NCI-H524 (cell line): ENCODE measurements at places on chromosomes 2 and 18.

DNA sequence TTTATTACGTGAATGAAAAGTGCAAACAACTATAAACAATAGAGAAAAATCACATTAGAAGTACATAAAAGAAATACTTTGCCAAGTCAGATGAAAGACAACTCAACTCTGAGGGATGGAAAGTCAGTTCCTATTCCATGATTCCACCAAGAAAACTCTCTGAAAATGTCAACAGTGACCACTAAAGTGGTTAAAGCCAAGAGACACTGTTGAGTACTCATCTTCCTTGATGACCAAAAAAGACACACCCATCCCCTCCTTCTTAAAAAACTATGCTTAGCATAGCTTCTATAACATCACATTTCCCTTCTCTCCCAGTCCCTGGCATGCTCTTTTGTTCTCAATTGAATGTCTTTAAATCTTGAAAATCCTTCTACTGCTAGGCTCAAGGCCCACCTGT lies 160.0 kb downstream of the TCF4 start:
- DNase-seq, result no peak

DNA sequence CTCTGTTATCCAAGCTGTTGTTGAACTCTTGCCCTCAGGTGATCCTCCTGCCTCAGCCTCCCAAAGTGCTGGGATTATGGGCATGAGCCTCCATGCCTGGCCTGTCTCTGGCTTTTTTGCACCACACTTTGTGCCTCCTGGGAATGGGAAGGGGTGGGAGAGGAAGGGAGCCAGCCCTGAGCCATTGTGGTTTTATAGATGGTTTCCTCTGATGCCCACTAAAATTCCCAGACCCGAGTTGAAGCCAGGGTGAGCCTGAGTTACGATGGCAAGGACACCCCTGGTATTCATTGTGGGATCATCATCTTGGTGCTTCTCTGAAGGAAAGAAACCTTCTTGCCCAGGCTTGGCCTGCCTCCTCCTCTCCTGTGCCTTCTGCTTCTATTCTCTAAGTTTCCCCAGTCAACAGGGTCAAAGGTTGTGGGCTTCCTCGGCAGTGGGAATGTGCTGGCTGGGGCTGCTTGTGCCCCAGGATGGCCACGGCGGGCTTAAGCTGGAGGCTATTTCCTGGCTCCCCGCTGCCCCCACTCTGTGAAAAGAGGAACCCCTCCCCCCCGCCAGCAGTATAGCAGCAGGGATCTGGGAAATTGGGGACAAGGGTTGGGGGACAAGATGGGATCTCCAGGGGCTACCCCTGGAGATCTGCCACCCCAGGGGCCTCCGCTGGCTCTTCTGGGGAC lies 106.2 kb downstream of the STPG4 start:
- DNase-seq, result no peak

DNA sequence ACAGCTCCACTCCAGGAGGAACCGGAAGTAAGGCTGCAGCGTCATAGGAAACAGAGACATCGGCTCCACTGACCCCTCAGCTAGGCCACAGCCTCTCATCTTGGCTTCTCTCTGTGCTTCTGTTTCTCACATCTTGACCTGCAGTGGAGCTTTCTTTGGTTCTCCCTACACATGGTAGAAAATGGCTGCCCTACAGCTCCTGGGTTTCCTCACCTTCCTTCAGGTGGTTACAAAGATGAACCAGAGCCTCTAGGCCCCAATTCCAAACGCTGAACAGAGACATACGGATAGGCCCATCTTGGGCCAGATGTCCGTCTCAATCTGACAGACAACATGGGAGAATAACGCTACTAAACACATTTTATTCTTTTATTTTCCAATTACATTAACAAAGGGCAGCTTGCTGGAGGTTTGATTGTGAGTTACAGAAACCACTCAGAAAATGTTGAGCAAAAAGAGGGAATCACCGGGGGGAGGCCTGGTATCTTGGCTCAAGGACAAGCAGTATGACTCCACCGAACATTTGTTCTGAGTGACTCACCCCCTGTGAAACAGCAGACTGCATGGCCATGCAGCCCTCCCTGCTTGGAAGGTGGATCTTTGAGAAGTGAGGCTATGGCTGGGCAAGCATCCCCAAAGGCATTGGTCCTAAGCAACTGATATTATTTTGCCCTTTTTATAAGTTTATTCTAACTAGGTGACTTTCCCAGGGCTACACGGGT lies 303.5 kb downstream of the CDCA7 start:
- no peak for DNase-seq

DNA sequence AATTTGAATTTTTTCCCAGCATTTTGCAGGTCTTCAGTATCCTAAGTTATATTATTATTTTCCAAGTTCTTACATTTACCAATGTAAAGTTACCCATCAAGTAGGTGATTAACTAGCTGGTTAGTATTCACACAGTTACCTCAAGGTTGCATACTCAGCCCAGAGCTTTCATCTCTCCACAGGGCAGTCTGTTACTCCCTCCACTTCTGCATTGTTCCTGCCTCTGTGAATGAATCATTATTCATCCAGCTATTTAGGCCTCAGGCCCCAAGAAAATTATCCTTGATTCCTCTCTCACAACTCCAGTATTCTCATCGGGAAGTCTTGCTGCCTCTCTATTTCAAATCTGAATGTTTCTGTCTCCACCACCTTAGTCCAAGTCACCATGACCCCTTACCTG lies 92.2 kb downstream of the SMC6 start:
- DNase-seq, result no peak

GRCh38 chr2:138059487-138060300 lies 95.4 kb downstream of the HNMT start:
- no peak for DNase-seq

DNA sequence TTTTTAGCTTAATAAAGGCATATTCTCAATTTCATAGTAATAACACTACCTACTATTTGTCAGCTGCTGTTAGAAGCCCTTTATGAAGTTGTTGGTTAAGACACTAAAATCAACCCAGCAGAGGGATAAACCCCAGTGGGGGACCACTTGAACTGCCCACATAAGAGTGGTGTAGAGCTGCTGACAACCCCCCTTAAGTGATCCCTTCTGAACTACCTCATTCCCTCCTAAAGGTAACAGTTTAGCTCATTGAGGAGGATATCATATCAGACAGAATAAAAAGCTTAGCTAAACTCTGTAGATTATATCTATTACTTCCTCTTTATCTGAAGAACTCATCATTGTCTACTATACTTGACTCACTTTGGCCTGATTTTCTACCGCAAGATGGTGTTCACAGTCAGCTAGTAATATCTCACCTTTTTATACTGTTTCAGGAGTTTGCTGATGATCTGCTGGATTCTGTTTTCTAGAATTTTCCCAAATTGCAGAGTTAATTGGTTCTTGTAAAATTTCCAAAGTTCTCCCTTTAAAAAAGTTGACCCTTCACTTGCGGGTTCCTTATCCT lies 16.2 kb downstream of the GALM start:
- no peak for DNase-seq

DNA sequence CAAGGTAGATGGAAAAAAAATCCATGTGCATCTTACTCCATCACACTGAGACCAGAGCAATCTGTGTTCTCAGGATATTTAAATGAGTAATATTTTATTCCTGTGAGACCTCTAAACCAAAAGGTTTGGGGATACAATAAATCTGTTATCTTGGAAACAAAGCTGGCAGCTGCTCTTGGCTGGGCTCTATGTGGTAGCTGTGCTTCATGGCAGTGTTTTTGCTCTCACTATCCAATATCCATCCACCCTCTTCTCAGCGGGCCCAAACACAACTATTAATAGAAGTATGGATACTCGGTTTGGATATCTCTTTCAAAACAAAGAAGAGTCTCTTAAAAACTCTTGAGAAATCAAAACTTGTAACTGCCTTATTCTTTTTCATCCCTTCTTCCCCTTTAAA lies 244.9 kb upstream of the RAB12 start:
- no peak for DNase-seq

- no peak for DNase-seq
These were observed 79.4 kb downstream of the MYCN start for GRCh38 chr2:16019617-16020351.

DNA sequence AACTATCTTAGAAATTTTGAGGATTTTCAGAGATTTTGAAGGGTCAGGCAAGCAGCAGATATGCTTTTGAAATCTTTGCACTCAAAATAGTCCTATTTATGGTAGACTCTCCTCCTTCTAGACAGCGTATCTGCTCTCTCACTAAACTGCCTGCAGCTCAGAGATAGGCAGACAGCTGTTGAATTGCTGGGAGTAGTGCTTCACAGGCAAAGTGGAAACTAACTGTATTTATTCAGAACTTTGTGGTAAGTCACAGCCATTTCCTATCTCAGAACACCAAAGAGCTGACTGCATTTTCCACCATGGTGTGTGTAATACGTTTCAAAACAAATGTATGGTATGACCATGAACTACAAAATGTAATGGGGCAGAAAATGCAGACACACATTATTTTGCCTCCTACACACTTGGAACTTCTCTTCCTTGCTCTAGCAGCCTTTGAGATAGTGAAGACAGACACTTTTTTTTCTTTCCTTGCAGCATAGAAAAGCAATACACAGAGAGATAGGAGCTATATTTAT lies 352.4 kb downstream of the LRP1B start:
- DNase-seq, result no peak

- DNase-seq, result no peak
These were observed 28.7 kb downstream of the ALK start for GRCh38 chr2:29892585-29893259.

- no peak for DNase-seq
These were observed 184.6 kb downstream of the CYP26B1 start for GRCh38 chr2:71962911-71963694.

DNA sequence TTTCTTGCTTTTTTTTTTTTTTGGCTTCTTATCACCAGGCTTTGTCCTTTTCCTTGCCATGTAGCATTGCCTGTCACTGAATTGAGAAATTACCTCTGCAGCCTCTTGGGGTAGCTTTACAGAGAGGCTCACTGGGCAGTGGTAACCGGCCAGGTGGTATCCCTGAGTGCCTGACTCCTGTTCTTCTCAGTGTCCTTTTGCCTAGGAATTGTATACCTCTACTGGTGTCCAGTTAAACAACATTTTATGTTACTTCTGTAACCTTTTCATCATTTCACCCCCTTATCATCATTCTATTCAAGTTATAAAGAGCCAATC lies 523.9 kb downstream of the BCL11A start:
- no peak for DNase-seq

- DNase-seq, result no peak
These were observed 34.4 kb upstream of the ADNP2 start for GRCh38 chr18:80074697-80075096.

DNA sequence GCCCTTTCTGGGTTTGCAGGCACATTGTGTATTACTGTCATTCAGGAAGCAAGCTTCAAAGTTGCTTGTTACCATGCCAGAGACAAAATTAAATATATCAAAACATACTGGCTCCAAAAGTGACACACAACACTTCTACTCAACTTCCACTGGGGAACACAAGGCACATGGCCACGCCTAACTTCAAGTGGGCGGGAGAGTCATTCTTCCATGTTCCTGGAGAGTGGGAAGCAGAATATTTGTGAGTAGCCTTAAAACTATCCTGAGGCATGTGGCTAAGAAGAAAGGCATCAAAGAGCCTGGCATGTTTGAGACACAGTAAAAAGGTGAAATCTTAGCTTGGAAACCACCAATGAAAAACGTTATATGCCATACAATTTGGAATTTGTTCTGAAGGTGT lies 90.5 kb upstream of the TACR1 start:
- DNase-seq, result no peak

- no peak for DNase-seq
These were observed 38.2 kb upstream of the NPAS2 start for GRCh38 chr2:100781523-100782379.

- DNase-seq, result no peak
These were observed 297.3 kb downstream of the CYRIA start for GRCh38 chr2:16368328-16368727.

- DNase-seq, result no peak
These were observed 1305.0 kb upstream of the NRXN1 start for GRCh38 chr2:52336951-52337350.

DNA sequence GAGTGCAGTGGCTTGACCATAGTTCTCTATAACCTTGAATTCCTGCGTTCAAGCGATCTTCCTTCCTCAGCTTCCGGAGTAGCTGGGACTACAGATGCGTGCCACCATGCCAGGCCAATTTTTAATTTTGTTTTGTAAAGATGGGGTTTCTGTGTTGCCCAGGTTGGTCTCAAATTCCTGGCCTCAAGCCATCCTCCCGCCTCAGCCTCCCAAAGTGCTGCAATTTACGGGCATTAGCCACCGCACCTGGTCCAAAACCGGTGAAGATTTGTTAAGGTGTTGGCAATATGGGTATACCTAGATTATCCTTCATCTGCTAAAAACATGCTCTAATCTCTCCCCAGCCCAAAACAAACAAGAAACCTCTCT lies 1.3 kb upstream of the EIF2AK3 start:
- no peak for DNase-seq

DNA sequence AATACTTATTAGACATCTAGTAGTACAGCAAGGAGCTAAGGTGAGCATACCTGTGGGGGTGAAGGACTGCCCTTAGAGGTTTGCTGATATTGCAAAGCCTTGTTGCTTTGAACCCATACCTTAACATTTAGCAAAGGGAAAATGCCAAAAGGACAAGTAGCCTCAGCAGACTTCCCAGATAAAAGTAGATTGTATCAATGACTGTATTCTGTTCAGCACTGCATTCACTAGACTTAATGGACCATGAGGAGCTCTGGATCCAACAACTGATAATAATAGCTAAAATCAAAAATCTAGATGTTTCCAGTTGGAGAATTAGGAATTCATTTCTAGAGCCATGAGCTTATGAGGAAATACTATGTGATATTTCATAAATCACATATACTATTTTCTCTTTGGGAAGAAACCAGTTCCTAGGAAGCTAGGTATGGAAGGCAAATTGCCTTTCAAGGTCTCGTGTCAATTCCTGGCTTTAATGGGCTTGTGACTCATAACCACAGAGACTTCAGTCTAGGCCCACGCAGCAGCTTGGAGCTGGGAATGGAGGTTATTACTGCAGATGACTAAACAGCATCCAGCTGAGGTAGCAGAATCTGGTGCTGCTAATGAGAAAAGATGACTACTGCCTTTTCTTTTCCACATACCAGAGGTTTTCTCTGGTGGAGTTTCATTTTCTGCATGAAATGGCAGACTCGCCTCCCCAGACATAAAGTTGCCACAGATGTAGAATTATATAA lies 191.2 kb upstream of the NABP1 start:
- DNase-seq, result no peak

- DNase-seq, result no peak
These were observed 36.4 kb downstream of the FOXI3 start for GRCh38 chr2:88416016-88416663.
